ENCODE measurements at places on chromosomes 3 and 15.

- DNase-seq, result no peak
Observed at GRCh38 chr15:70852501-70853317, 1.2 kb downstream of the LARP6 start.

GRCh38 chr15:90756916-90757315, 39.8 kb downstream of the BLM start:
- no peak for DNase-seq

GRCh38 chr3:2099779-2100191, 1.1 kb downstream of the CNTN4 start:
- DNase-seq, result no peak

- no peak for DNase-seq
Observed at GRCh38 chr3:17143893-17144664, 259.3 kb downstream of the PLCL2 start.

DNA sequence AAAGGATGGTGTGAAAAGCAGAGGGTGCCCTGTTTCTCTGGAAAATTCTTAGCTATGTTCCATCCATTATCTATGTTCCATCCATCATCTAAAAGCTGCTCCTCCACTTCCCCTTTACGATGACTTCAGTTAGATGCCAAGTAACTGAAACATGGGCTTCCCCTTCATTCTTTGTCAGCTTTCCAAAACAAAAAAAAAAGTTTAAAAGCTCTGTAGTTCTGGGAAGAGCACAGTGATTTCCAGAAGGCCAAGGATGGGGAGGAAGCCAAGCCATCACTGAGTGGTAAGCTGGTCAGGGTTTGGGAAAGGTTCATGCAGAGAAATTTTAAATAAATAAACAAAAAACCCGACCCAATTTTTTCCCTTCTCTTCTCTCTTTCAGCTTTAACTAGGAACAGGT, 111.5 kb downstream of the CFAP44 start:
- no peak for DNase-seq

DNA sequence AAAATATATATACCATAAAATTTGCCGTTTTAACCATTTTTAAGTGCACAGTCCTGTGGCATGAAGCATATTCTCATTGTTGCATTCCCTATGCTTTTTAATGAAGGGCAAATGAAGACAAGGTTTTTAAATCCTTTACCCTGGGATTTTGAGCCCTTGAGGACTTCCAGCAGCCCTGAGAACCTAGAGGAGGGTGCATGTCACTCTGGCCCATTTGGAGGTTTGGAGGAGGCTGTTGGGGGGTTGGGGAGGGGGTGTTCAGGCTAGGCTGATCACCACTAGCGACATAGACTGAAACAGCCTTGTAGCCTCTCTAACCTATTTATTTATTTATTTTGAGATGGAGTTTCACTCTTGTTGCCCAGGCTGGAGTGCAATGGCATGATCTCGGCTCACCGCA, 86.0 kb downstream of the SMAD6 start:
- no peak for DNase-seq

DNA sequence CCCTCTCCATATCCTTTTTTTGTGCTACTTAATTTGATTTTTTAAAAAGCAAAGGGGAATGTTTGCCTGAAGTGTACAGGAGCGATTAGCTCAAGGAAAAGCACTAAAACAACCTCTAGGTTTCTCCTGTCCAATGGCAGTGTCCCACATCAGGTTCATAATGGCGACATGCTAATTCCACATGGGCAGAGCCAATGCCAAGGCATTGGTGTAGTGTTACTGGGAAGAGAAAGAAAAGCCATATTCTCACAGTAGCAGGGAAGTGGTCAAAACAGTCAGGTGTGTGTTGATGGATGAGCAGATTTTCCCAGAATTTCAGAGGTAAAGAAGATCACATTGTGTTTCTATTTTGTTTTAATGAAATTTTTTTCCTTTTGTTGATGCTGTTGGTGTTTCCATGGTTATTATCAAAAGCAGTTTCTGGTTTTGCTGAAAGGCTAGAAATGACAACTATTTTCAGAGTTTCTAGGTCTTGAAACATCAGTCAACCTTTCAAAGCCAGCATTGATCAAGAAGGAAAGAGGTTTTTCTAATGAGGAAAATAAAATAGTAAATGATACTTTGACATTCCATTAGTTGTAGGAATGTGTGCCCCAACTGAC, 65.2 kb downstream of the FNDC3B start:
- DNase-seq, result no peak

DNA sequence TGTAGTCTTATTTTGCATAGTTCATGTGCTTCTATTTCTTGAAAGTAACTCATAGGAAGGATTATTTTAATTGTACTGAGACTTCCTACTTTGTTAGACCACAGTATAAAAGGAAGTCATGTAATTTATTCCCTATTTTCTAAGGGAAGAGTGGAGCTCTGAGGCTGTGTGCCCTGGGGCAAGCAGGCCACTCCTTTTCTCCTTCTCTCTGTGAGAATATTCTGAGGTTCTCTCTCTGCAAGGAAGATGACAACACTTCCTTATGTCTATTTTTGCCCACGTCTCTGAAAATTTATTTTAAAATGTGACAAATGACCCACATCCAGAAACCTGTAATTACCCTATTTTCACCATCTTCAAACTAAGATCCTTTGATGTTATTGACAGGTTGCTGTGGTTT, 11.0 kb downstream of the KCTD6 start:
- DNase-seq, result no peak

DNA sequence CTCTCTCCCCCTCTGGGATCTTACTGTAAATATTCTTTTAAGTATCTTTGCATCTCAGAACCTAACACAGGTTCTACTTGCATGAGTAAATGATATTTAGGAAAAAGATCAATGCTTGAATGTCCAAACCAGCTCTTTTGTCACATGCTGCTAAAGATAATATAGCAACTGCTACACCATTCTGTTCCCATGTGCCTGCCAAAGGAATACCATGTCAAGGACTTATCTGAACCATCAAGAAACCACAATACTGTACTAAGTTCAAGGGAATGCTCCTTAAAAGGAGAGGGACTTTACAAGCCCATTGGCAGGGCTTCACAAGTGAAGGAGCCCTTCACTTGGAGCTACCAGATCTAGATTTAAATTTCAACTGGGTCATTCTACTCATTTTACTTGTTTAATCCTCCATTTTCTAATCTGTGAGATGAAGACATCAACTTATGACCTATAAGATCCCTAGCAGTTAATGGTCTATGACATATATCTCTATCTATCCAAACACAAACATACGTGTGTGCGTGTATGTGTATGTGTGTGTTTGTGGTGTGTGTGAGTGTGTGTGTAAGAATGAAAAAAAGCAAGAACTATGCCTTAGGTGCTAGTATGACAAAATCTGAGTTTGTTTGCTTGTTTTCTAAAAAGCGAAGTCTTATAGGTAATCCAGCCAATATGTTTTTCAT, 13.0 kb upstream of the SEC62 start:
- DNase-seq, result no peak

GRCh38 chr3:66723231-66723630, 222.4 kb upstream of the LRIG1 start:
- DNase-seq, result no peak

GRCh38 chr15:62999923-63000561, 42.5 kb upstream of the TPM1 start:
- DNase-seq, result no peak

GRCh38 chr3:170896781-170897180, 11.7 kb downstream of the EIF5A2 start:
- no peak for DNase-seq

DNA sequence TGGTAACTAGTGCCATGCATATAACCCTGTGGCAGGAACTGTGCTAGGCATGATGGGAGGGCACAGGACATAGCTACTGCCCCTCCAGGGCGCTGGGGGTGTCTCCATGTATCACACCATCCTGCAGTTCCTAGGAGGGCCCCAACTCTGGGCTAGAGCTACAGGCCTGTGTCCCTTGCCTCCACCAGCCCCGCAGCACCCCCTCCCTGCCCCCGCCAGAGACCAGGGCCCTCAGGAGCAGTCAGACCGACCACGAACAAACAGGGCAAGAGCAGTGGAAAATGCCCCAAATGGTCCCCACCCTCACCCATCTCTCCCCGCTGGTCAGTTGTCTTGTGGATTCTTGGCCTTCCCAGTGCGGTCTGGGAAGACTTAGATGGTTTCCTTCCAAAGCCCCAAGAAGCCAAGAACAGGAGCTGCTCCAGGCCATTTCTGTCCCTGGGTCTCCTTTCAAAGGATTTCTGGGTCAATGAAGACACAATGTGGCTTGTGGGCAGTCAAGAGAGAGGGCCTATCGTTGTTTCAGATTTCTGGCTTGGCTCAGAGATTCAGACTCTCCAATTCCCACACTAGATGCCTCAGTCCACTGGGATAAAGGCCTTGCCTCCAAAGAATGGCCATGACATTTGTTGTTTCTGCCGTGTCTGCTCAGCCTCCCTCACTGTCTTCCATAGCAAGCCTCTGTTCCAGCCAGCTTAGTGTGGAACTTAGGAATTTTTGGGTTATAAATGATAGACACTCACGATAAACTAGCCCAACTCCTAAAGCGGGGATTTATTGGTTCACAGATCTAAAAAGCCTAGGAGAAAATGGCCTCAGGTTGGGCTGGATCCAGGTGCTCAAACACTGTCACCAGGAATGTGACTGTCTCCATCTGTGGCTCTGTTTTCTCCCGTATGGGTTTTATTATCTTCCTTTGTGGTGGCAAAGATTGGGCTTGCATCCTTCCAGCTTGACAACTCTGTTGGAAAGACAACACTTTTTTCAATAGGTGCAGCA, 80.6 kb downstream of the LSM3 start:
- DNase-seq, result no peak

DNA sequence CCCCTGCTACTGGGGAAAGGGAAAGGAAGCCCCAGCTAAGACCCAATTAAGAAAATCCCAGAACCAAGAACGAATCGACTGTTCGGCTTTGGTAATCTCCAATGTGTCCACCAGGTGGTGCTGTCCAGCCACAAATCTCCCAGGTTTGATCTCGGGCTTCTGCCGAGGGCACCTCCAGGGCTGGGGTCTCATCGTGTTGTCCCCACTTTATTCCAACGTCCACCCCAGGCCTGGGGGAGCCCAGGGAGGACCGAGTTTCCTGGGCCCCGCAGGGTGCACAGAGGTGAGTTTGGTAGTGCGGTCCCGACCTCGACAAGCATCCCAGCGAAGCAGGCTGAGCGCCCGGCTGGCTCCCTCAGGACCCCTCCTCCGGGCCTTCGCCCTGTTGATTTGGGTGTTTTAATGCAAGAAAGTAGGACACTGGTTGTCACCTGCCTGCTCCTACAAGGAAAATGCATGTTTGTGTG, 185.1 kb downstream of the GOLGA6L6 start:
- no peak for DNase-seq

DNA sequence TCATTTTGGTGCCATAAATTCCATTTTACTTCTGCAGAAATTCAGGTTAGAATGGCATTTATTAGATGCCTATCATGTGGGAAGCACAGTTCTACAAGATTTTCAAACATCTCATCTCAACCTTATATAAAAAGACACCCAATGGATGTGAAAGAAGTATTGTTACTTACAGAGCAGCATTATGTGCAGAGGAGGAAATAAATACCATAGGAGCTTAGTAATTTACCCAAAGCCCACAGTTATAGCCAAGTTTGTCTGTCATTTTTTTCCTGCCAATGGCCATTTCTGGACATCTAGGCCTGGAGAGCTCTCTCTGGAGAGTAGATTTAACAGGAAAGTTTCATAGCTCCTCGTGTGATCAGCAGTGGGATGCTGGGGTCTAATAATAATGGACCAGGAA, 659.4 kb upstream of the NAALADL2 start:
- DNase-seq, result no peak

- DNase-seq, result no peak
Observed at GRCh38 chr15:25785641-25786025, 77.5 kb downstream of the ATP10A start.

DNA sequence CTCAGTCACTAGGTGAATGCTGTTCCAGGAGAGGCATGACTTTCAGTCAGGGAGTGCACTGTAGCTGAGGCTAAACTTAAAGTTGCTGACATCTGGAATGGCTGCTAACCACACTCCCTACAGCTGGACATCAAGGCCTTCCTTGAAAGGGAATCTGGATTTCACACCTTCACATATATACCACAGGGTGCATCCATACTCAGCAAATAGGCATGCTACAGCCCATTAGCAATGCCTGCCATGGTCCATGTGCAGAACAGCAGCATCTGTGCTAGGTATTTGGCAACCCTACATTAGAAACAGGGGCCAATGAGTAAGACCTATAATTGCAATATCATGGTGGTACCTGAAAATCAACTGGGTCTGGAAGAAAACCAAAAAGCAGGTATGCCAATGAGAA, 74.8 kb downstream of the SNTN start:
- DNase-seq, result no peak

DNA sequence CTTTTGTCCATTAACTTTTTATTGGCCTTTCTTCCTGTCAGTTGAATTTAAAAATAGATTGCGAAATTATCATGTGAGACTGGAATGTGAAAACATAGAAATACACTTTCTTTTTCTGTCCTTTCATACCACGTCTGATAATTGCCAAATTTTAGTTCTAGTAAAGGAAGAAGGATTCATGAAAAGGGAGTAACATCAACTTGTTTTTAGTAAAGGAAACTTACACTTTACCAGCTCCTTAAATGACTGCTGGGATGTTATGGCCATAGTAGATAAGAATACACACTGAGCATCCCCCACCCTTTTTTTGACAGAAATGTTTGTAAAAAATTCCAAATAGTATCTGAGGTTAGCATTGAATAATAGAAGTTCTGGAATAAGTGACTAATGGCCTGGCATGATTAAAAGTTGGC, 137.9 kb downstream of the NEO1 start:
- DNase-seq, result no peak

DNA sequence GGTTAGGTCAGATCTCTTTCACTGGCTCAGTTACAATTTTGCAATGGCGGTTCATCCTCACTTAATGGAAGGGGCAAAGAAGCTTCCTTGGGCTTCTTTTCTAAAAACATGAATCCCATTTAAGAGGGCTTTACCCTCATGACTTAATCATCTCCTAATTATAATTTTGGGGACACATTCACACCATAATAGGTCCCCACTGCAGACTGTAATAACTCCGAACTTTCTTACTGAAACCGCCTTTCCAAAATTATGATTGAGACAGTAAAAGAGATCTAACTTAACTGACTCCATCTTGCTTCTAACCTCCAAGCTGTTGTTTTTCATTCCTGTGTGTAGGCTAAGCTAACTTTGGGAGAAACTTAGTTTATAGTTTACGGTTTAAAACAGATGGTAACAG, 33.3 kb upstream of the C15orf39 start:
- DNase-seq, result no peak

DNA sequence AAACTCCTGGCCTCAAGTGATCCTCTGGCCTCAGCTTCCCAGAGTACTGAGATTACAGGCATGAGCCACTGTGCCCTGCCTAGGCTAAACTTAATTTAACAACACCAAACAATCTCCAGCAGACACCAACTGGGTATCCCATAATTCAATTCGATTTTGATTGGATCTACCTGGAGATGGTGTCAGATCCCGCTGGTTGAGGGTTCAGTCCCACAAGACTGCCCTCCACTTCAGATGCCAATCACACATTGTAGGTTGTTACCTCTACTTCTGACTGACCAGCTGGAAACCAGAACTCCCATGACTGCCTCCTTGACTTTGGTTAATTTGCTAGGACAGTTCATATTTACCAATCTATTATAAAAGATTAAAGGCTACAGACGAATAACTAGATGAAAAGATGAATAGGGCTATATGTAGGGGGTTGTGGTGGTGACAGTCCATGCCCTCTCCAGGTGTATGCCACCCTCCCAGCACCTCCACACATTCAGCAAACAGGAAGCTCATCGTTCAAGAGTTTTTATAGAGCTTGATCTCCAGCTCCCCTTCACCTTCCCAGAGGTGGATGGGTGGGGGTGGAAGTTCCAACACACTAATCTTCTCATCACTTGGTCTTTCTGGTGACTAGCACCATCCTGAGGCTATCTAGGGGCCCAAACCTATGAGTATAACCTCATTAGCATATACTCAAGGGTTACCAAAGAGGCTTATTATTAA, 9.3 kb downstream of the B2M start:
- DNase-seq, result no peak

GRCh38 chr3:106247902-106248684, 379.3 kb upstream of the CBLB start:
- no peak for DNase-seq
